Urinary bladder (tissue), 4 donors: ENCODE measurements at places on chromosomes 1 and 21.
A peak's percentile ranks its signal among the peaks of the same experiment; 100 is the strongest.

- DNase-seq: peak; percentile 86
Observed at GRCh38 chr1:156126043-156126629, 11.6 kb downstream of the LMNA start.

DNA sequence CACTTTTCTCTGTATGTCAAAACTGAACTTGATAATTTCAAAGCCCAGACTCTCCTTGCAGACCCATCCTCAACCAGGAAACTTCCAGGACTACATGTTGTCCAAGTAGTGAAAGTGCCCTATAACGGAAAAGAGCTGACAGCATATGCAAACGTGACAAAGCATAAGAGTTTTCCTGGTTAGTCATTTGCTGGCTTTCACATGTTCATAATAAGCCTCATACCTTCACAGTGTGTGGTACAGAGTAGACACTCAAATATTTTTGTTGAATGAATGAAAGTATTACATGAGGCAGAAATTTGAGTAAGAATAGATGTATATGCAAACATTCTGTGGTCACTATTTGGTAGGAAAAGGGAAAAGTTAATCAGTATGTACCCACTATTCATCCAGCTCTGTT is 473.3 kb downstream of the MRPL39 start:
- DNase-seq: no peak

GRCh38 chr1:228990906-228991569 is 255.8 kb downstream of the RHOU start:
- no peak for DNase-seq

DNA sequence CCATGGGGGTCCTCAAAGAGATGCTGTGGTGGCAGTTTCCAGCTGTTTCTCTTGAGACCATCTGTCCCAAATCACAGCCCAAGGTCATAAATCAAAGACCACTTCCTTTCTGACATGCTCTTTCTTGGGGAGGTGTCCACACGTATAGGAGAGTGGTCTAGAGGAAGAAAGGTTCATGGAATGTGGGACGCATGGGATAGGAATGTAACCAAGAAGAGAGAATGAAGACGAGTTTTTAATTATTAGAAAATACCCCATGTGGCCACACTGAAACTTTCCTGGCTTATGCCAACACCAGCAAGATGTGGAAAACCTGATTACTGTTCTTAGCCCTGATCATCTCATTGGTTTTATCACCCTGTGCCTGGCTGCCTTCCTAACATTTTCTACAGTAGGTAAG is 124.2 kb upstream of the IFFO2 start:
- no peak for DNase-seq

GRCh38 chr1:92446546-92446945 is 40.2 kb downstream of the GFI1 start:
- DNase-seq: no peak

DNA sequence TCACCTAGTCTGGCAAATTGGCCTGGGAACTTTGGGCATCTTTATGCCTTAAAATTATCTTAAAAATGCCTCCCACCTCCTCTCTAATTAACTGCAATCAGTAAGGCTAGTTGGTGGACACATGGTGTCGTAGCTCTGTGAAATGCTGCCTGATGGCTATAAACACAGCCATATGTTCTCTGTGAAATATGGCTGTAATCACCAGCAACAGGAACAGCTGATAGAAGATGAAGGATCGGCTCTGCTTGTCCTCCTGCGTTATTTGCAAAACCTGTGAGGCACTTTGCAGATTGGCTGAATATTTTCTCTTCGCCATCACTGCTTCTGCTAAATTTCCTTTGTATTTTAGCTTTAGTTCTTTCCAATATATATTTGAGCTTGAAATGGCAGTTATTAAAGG is 419.6 kb downstream of the RWDD3 start:
- no peak for DNase-seq

DNA sequence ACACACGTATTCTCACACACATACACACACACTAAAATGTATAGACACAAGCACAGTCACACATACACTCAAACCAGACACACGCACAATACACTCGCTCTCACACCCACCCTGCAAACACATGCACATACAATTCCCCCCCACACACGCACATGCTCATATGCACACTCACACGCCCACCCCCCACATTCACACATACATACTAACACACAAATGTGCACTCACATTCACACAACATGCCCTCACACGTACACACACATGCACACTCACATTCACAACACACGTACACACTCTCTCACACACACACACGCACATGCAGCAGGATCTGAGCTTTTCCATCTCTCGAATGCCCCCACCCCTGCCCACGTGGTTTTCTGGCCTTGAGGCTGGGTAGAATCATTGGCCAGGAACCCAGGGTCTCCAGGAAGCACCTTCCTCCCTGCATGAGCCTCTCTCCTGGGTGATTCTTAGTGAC is 589.7 kb downstream of the PTPRU start:
- no peak for DNase-seq

DNA sequence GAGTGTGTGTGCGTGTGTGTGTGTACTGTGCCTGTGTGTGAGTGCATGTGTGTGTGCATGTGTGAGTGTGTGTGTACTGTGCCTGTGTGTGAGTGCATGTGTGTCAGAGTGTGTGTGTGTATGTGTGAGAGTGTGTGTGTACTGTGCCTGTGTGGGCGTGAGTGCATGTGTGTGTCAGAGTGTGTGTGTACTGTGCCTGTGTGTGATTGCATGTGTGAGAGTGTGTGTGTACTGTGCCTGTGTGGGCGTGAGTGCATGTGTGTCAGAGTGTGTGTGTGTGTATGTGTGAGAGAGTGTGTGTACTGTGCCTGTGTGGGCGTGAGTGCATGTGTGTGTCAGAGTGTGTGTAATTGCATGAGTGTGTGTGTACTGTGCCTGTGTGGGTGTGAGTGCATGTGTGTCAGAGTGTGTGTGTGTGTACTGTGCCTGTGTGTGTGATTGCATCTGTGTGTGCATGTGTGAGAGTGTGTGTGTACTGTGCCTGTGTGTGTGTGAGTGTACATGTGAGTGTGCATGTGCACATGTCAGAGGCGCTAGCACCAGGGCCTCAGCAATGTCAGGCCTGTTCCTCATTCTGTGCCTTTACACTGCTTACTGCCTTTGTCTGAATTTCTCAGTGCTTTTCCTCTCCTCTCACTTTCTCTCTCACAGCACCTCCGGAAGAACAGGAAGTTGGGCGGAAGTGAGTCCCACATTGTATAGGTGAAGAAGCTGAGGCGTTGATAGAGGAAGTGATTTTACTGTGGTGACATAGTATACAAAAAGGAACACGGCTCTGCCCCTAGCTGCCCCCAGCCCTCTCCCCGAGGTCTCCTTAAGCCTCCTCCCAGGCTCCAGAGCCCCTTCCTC is 4.9 kb downstream of the SLC5A9 start:
- no peak for DNase-seq

DNA sequence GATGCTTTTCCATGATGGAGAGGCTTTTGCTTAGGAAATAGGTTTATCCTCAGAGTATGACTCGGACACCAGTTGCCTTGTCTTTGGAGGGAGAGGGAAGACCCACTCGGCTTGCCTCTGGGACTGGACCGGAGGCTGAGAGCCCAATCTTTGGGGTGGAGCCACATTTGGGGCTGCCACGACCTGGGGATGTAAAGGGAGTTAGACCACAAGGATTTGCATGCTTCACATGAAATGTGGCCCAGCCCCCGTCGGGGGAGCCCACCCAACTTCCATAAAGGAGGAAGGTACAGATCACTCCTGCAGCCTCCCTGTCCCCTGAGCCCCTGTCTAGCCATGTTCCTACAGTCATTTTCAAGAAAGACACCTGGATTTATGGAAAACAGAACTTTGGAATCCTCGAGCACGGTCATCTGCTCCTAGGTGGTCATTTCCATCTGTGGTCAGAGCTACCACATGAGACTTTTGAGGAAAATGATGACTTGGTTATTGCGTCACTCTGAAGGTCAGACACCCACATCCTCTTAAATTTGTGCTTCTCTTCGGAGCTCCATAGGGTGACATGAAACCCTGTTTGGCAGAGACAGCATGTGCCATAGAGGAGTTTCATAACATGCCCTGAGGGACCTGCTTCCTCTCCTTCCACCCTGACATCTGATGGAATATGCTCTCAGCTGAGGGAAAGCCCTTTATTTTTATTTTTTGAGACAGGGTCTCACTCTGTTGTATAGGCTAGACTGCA is 99.4 kb upstream of the SLC45A1 start:
- no peak for DNase-seq

DNA sequence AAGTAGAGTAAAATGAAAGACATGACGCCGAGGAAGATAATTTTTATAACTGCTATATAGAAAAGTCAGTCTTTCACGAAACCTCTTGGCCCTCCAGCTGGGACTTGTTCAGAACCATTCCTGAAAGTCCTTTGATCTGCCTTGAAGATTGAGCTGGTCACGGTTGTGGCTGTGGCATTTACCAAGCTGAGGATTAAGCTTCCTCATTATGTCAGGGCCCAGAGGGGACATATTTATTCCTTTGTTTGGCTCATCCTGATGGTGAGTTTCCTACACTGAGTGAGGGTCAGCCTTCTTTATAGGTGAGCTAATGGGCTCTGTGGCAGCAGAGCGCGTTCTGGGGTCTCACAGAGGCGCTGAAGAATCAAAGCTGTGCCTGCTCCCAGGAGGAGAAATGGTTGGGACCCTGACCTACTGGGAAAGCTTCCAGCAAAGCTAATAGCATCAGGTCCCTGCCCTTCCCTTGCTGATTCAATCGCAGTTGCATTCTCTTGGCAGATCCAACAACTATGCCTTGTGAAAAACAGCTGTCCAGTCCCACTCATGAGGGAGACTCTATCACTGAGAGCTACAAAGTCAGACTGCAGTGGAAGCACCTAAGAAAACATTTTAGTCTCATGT is 43.2 kb upstream of the PBX1 start:
- peak; percentile 60 for DNase-seq

- DNase-seq: no peak
Observed at GRCh38 chr1:18583326-18583941, 47.2 kb upstream of the PAX7 start.

- DNase-seq: no peak
Observed at GRCh38 chr21:25870084-25870483, 135.3 kb downstream of the GABPA start.

DNA sequence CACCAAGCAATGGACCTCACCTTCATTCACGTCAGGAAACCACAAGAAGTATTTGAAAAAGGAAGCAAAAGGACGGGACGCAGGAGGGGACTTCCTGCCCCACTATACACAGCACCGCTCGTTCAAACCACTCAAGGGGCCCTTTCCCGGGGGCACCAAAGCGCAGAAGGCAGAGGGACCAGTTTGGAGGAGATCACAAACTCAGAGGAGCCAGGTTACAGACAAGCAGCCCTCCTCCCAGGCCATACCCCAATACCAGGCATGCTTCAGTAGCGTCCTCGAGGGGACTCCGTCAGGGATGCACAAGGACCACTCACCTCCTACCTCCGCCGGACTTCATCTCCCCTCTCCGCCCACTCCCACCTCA is 685 bp downstream of the CRTC2 start:
- DNase-seq: no peak

DNA sequence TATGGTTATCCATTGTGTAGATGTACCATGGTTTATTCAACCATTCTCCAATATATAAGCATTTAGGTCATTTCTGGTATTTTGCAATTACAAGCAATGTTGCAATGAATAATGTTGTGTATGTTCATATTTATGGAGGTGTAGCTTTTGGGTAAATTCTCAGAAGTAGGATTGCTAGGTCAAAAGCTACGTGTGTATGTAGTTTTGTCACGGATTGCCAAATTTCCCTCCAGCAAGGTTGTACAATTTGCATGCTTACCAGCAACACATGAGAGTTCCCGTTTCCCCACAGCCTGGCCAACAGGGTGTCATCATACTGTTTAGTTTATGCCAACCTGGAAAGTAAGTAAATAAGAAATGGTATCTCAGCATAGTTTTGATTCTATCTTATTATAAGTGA is 36.3 kb downstream of the IGSF5 start:
- no peak for DNase-seq

- DNase-seq: no peak
Observed at GRCh38 chr1:213507472-213508223, 456.6 kb downstream of the RPS6KC1 start.

DNA sequence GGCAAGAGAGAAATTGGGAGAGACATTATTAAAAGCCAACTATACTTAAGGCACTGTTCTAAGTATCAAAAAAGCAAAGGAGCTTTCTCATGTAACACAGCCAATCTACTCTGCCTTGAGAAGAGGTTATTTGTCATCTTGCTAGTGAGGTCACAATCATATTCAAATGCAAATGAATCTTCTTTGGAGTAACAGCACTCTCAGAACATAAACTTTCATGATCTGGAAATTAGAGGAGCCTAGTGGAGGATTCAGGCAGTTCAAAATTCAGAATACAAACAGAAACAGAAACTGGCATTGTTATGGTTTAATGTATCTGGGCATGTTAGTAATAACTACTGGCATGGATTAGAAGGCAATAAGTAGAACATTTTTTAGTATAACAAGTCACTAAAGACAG is 57.4 kb downstream of the ARID4B start:
- no peak for DNase-seq

DNA sequence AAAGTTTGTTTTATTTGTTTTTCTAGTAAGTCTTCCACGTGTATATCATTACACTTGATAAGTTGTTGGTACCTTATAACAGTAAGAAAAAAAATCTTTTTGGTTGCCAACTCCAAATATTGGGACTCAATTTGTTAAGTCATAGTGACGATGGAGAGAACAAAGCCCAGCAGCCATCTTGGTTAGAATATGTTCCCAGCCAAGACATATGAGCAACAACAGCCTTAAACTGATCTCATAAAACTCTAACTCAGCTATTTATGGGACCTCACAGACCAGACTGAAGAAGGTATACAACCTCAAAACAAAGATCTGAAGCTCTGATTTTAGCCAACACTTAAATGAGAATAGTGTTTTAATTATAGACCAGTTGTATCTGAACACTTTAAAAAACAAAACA is 281.3 kb downstream of the VAV3 start:
- DNase-seq: no peak

- DNase-seq: no peak
Observed at GRCh38 chr1:88877382-88877825, 14.0 kb downstream of the GTF2B start.

DNA sequence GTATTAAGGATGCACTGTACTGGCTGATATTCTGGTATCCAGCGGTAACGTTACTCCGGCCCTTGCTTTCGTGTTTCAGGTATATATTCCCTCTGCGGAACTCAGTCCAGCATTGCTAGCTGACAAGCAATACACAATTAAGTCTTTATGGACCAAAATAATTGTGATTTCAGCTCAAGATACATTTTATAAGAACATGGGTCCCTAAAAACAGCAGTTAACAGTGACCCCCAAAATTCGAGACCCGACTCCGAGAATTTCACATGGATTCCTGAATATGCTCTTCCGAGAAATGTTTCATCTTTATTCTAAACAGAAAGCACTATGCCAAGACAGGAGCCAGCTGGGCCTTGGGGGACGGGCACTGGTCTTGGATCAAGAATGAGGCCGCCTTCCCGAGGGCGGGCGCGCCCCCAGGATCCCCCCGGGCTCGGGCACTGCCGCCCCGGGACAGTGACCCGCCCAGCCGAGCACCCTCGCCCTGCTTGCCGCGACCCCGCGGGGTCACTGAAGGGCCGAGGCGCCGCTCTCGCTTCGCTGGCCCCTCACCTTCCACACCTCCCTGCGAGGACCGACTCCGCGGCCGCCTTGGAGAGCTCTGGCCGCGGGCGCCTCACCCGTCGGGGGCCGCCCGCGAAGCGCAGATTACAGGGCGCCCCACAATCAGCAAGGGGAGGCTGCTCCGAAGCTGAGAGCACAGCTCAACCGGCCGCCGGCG is 610 bp downstream of the SCYL3 start:
- peak; percentile 28 for DNase-seq
